ENCODE measurements at places on chromosomes 7 and 10. TPM values are rescaled to one million over a fixed set of nuclear protein-coding genes. Genes with fewer than 3 reads are reported as not detected.

DNA sequence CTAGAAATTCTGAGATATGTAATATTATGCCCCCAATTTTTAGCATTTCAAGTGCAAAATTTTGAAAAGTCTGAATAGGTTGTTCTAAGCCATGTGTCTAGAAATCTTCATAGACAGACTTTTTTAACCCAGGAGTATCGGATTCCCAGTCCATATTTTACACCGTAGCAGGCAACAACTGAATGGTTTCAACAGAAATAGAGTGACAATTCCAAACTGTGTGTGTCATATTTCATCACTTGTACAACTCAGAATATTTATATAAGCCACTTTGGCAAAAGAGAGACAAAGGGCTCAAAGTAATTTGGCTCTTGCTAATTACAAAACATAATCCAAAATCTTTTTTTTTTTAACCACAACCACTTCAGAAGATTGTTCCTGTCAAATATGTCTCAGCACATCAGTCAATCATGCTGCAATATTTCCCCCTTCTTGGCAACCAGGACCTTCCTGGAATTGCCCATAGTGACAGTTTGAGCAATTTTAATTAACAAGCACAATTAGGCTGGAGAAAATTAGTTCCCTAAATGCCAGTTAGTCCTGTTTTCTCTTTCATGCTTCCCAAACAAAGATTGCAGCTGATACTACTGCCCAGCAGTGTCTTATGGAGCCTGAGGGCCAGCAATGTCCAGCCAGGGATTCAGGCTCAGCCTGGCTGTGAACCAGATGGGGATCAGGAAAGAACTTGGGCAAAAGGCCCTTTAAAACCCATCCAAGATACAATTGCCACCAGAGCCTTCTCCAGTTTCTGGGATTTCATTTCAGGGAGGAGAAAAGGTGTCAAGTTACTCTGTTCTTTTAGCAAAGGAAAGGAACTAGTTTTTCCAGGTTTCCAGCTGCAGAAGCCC lies 533.3 kb upstream of the GHITM start:
- no peaks in the 10 kb centered on the region for H3K36me3 ChIP-seq
- H3K27me3 ChIP-seq: no peaks in the 10 kb centered on the region
- H3K27ac ChIP-seq: no peak overlapping the region
- no peak overlapping the region for H3K4me3 ChIP-seq

OR2A12 gene
- not detected for total RNA-seq

PLOD3 gene
- 20.5 TPM for total RNA-seq

GRCh38 chr7:37701769-37702168 lies 18.2 kb downstream of the GPR141 start:
- DNase-seq: no peak
- H3K27me3 ChIP-seq: no peaks in the 10 kb centered on the region
- no peaks in the 10 kb centered on the region for H3K4me1 ChIP-seq
- no peak overlapping the region for H3K4me3 ChIP-seq
- H3K27ac ChIP-seq: no peak overlapping the region
- no peaks in the 10 kb centered on the region for H3K36me3 ChIP-seq

GRCh38 chr10:63520500-63521415 lies at the start of gene REEP3:
TSS of gene REEP3 (plus strand) at chr10:63521401. CDS start at chr10:63521546, 145 bp downstream.
- no peaks in the 10 kb centered on the region for H3K36me3 ChIP-seq
- no peak within 1 kb of the TSS for H3K27ac ChIP-seq
- no peak for DNase-seq
- H3K4me1 ChIP-seq: peaks cover 26% of the 10 kb centered on the region
- H3K4me3 ChIP-seq: peak within 1 kb of the TSS; percentile 85
- no peaks in the 10 kb centered on the region for H3K27me3 ChIP-seq

DNA sequence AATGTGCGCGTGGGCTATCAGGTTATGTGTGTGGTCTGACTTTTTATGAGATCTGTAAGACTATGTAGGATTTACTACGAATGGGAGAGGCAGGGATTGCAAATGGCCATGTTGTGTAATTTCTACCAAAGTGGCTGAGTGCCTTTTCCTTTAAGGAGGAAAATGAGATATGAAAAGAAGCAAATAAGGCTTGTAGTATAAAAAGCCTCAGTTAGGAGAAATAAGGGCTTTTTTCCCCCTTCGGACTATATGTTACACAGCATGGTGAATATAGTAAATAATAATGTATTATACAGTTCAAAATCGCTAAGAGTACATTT lies 447 bp upstream of the GPAM start:
- peaks cover 72% of the 10 kb centered on the region for H3K36me3 ChIP-seq
- peak; percentile 52 for DNase-seq
- H3K27ac ChIP-seq: peak overlapping the region; percentile 77
- H3K27me3 ChIP-seq: no peaks in the 10 kb centered on the region
- peaks cover 37% of the 10 kb centered on the region for H3K4me1 ChIP-seq

CXCL12 gene
- not detected for total RNA-seq

DNA sequence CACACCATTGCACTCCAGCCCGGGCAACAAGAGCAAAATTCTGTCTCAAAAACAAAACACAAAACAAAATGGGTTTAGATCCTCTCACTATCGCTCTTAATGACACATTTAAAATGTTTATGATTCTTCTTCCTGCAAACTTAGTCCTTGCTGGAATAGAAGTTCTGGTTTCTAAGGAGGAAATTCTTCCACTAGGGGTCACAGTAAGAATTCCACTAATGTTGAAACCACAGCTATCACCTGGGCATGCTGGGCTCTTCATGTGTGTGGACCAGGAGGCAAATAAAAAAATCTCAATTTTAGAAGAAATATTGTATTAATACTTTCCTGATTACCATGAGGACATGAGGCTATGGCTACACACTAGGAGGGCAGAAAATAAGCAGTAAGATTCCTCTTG lies 915.8 kb downstream of the TYW1 start:
- H3K27me3 ChIP-seq: no peaks in the 10 kb centered on the region
- H3K27ac ChIP-seq: no peak overlapping the region
- DNase-seq: no peak
- no peak overlapping the region for H3K4me3 ChIP-seq
- H3K4me1 ChIP-seq: no peaks in the 10 kb centered on the region
- H3K36me3 ChIP-seq: no peaks in the 10 kb centered on the region

GRCh38 chr7:50857804-50858489 lies 75.3 kb upstream of the GRB10 start:
- no peak overlapping the region for H3K4me3 ChIP-seq
- H3K27me3 ChIP-seq: no peaks in the 10 kb centered on the region
- H3K4me1 ChIP-seq: no peaks in the 10 kb centered on the region
- no peaks in the 10 kb centered on the region for H3K36me3 ChIP-seq

- no peaks in the 10 kb centered on the region for H3K27me3 ChIP-seq
- DNase-seq: no peak
- no peaks in the 10 kb centered on the region for H3K36me3 ChIP-seq
Measured at GRCh38 chr10:127863231-127863825, 29.4 kb downstream of the CLRN3 start.

COX19 gene
- 20.5 TPM for total RNA-seq

MAGI2 gene
- 0.93 TPM for total RNA-seq

DNA sequence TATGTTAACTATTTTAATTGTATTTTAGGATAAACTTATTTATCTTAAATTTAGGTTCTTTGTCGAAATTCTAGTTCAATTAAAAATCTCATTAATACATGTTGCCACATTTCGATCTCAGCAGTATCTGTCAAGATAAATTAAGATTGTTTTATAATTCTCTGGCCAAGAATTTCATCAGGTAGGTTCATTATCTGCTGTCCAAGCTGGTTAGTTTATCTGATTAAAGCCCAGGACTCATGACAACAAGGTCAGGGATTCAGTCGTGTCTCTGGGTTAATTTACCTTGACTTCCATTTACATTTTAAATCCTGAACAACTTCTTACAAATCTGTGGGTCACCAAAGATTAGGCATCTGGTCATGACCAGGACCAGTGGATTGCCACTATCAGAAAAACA lies 7.6 kb downstream of the STEAP4 start:
- no peaks in the 10 kb centered on the region for H3K27me3 ChIP-seq
- no peaks in the 10 kb centered on the region for H3K36me3 ChIP-seq
- no peak overlapping the region for H3K4me3 ChIP-seq
- no peak for DNase-seq
- no peak overlapping the region for H3K27ac ChIP-seq

- no peaks in the 10 kb centered on the region for H3K36me3 ChIP-seq
- peaks cover 43% of the 10 kb centered on the region for H3K4me1 ChIP-seq
- peak overlapping the region; percentile 71 for H3K4me3 ChIP-seq
- DNase-seq: no peak
- peak overlapping the region; percentile 63 for H3K27ac ChIP-seq
- no peaks in the 10 kb centered on the region for H3K27me3 ChIP-seq
Measured at GRCh38 chr7:104983076-104983577, 30.9 kb upstream of the KMT2E start.

NKX1-2 gene
- not detected for total RNA-seq

HIF1AN gene
- total RNA-seq: 14.8 TPM

APBB1IP gene
- total RNA-seq: 34.7 TPM

AGMO gene
- total RNA-seq: not detected

GIMAP1 gene
- total RNA-seq: 0.07 TPM

GRCh38 chr10:10871352-10871751 lies 146.3 kb upstream of the CELF2 start:
- H3K27me3 ChIP-seq: no peaks in the 10 kb centered on the region
- no peak for DNase-seq
- no peak overlapping the region for H3K27ac ChIP-seq
- no peak overlapping the region for H3K4me3 ChIP-seq
- peaks cover 4% of the 10 kb centered on the region for H3K4me1 ChIP-seq

DNA sequence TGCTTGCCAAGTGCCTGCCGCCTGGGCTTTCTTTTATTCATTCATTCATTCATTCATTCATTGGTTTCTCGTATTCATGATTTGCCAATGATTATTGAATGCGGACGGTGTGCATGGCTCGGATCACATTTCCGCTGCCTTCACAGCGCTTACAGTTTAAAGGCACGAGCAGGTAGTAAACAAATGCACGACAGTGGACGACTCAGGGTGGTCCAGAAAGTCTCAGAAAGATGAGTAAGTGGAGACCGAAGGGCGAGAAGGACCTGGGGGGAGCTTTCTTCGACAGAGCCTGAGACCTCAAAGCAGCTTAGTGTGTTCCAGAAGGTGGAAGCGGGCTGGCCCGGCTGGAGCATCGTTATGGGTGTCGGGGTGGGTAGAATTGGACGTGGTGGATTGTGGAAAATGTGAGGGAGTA lies 506 bp downstream of the MCM10 start:
- peak overlapping the region; percentile 86 for H3K4me3 ChIP-seq
- H3K4me1 ChIP-seq: peaks cover 23% of the 10 kb centered on the region
- H3K27ac ChIP-seq: no peak overlapping the region
- H3K36me3 ChIP-seq: 0 out of 2 replicates have a peak, but pooled peaks cover 4% of the 10 kb centered on the region
- no peaks in the 10 kb centered on the region for H3K27me3 ChIP-seq

GRCh38 chr7:29780346-29780745 lies 26.0 kb upstream of the WIPF3 start:
- no peak for DNase-seq
- H3K27me3 ChIP-seq: no peaks in the 10 kb centered on the region
- H3K4me3 ChIP-seq: no peak overlapping the region
- H3K36me3 ChIP-seq: no peaks in the 10 kb centered on the region
- H3K27ac ChIP-seq: no peak overlapping the region
- no peaks in the 10 kb centered on the region for H3K4me1 ChIP-seq

GRCh38 chr10:132115732-132116131 lies 50.0 kb downstream of the JAKMIP3 start:
- H3K27ac ChIP-seq: no peak overlapping the region
- no peaks in the 10 kb centered on the region for H3K4me1 ChIP-seq
- H3K4me3 ChIP-seq: no peak overlapping the region
- no peaks in the 10 kb centered on the region for H3K27me3 ChIP-seq
- H3K36me3 ChIP-seq: no peaks in the 10 kb centered on the region
- no peak for DNase-seq

- no peak for DNase-seq
- no peaks in the 10 kb centered on the region for H3K36me3 ChIP-seq
- no peak overlapping the region for H3K4me3 ChIP-seq
- no peaks in the 10 kb centered on the region for H3K4me1 ChIP-seq
- H3K27ac ChIP-seq: no peak overlapping the region
Measured at GRCh38 chr10:10292501-10292900, 725.2 kb upstream of the CELF2 start.

STAMBPL1 gene
- 38.5 TPM for total RNA-seq

STARD3NL gene
- 29.4 TPM for total RNA-seq

MEOX2 gene
- not detected for total RNA-seq

- 0 out of 2 replicates have a peak, but pooled peaks cover 2% of the 10 kb centered on the region for H3K27me3 ChIP-seq
- peaks cover 50% of the 10 kb centered on the region for H3K4me1 ChIP-seq
- H3K27ac ChIP-seq: peak overlapping the region; percentile 49
- no peak for DNase-seq
- H3K4me3 ChIP-seq: peak overlapping the region; percentile 76
Measured at GRCh38 chr10:61903928-61904344, 2.4 kb downstream of the ARID5B start.

DNA sequence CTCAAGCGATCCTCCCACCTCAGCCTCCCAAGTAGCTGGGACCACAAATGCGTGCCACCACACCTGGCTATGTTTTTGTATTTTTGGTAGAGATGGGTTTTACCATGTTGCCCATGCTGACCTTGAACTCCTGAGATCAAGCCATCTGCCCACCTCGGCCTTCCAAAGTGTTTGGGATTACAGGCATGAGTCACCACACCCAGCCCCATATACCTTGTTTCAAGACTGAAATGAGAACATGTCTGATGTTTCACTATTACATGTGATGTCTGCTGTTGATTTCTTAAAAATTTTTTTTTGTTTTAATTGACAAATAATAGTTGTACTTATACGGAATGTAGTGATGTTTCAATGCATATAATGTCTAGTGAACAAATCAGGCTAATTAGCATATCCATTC lies 14.5 kb downstream of the KLHL7 start:
- H3K27ac ChIP-seq: no peak overlapping the region
- H3K4me3 ChIP-seq: no peak overlapping the region
- DNase-seq: no peak
- no peaks in the 10 kb centered on the region for H3K36me3 ChIP-seq
- H3K4me1 ChIP-seq: peaks cover 10% of the 10 kb centered on the region

DNA sequence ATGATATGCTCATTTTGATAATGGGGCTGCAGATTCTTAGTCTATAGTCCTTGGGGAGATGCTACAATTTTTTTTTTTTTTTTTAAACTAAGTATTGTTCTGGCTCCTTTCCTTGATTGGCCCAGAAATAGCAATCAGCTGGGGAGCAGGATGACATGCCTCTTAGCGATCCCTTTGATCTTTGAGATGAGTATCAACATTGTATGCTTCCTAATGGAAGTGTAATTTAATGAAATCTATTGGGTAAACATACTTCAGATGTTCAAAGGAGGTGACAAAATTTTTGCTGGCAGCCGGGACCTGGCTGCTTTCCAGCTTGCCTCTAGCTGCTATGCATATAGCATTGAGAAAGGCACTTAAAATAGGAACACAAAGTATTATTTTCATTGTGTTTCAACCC lies 43.5 kb downstream of the VTI1A start:
- no peaks in the 10 kb centered on the region for H3K36me3 ChIP-seq
- H3K4me1 ChIP-seq: no peaks in the 10 kb centered on the region
- no peak for DNase-seq
- H3K4me3 ChIP-seq: no peak overlapping the region
- no peaks in the 10 kb centered on the region for H3K27me3 ChIP-seq
- no peak overlapping the region for H3K27ac ChIP-seq

DNA sequence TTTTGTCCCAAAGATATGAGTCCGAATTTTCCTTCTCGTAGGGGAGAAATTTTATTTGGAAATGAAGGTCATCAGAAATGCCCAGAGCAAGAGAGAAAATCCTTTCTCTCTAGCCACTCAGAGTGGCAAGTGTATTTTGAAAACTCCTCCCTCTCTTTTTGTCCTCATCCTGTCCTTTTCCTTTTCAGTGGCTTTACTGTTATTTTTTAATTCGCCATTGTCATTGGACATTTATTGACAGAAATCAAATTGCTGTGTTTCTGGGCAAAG lies 39.6 kb downstream of the TET1 start:
- no peaks in the 10 kb centered on the region for H3K36me3 ChIP-seq
- H3K27ac ChIP-seq: no peak overlapping the region
- no peak for DNase-seq
- H3K4me1 ChIP-seq: peaks cover 28% of the 10 kb centered on the region
- H3K27me3 ChIP-seq: no peaks in the 10 kb centered on the region

CRHR2 gene
- not detected for total RNA-seq
